ENCODE measurements at places on chromosomes 4 and X.

DNA sequence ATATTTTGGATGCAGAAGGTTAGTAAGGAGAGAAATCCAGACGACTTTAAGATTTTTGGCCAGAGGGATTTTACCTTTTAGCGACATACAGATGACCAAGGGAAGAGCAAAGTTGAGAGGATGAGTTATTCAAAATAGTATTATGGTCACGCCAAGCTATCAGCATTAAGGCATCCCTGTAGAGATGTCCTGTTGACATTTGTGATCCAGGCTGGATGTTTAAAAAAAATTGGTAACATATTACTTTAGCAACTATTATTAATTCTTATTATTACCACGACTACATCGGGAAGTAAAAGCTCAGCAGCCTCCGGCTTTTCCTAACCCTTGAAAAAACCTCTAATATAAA, 562 bp upstream of the OSTC start:
- no peak for DNase-seq

GRCh38 chr4:84792366-84793301, 173.9 kb downstream of the WDFY3 start:
- DNase-seq, result peak; percentile 79

DNA sequence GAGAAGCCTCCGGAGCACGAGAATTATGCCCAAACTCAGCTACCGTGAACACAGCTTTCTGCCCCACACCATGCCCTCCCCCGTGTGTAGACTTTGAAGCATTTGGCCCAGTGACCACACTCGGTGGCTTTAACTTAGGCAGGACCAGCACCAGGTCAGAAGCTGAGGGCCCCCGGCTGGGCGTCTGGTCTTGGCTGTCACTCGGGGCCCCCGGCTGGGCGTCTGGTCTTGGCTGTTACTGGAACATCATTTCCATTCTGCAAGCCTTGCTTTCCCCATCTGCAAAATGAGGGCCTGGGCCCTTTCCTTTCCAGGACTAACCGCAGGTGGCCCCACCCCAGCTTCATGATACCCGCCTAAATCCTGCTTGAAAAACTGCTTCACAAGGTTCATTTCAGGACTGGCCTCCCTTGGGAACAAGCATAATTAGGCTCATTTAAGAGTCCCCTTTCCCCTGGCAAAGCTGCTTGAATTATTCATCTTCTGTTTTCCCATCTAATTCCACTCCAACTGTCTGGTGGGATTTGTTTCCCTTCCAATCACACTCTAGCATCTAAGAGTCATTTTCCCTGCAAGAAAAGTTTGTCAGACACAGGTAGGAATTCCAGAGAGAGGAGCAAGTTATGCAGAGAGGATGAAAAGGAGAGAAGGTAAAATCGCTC, 82.5 kb downstream of the WFS1 start:
- DNase-seq, result no peak

DNA sequence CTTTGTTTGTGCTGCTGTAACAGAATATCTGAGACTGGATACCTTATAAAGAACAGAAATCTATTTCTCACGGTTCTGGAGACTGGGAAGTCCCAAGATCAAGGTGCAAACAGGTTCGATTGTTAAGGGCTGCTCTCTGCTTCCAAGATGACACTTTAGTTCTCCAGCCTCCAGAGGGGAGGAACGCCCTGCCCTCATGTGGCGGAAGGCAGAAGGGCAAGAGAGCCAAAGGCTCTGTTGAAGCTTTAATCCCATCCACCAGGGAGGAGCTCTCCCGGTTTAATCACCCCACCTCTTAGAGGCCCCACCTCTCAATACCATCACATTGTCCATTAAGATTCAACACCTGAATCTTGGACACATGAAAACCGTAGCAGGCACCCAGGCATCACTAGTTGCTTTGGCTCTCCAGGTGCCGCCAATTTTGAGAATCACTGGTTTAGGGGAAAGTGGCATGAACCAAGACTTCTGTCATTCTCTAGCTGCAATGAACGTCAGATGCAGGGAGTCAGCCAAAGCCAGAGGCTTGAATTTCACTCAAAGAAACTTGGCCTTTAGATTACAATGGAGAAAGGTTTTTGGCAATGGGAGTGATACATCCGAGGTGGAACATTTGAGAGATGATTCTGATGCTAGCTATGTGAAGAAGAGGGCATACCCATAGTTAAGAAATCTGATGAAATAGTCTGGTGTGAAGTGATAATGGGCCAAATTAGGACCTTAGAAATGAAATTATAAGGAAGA, 15.7 kb downstream of the FHL1 start:
- peak; percentile 46 for DNase-seq

DNA sequence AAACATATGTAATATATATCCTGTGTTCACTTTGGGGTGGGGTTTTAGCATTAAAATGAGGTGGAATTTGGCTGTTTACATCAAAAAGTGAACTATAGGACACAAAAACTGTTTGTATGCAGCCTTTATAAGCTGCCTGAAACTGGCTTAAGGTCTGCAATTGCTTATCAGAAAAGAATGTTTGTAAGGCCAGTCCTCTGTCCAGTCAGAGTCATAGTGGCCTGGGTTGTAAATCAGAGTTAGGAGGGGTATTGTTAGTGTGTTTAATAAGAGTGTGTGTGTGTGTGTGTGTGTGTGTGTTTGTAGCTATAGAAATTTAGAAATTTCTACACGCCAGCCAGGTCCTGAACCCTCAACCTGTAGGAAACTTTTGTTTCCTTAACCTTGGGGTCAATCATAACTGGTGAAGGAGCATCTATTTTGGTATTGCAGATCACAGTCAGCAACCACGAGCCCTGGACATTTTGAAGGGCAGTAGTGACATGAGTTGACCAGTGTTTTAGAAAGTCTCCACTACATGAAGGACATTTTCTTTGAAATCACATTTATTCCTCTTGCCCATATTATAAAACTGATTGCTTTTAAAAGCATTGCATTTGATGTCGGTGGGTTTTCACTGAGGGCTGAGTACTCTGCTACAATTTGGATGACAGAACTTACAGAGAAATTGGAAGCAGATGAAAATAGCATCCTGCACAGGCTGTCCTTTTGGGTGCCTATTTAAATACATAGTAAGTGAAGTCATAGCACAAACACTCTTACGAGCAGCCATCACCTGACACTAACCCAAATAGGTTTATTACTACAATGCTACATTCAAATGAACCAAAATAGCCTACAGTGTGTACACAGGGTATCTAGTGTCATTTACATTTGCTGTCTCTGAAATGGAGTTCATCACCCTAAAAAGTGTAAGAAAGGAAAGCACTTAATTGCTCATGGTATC, 11.2 kb upstream of the TMEM154 start:
- no peak for DNase-seq
